Activated effector memory CD4-positive, alpha-beta T cell treated with Interleukin-2 at 50 U/mL for 16 hours (primary cell): ENCODE measurements at places on chromosomes 4 and X.
A peak's percentile ranks its signal among the peaks of the same experiment; 100 is the strongest.

- DNase-seq = no peak
Observed at GRCh38 chrX:110657073-110657472, 138.5 kb downstream of the CHRDL1 start.

DNA sequence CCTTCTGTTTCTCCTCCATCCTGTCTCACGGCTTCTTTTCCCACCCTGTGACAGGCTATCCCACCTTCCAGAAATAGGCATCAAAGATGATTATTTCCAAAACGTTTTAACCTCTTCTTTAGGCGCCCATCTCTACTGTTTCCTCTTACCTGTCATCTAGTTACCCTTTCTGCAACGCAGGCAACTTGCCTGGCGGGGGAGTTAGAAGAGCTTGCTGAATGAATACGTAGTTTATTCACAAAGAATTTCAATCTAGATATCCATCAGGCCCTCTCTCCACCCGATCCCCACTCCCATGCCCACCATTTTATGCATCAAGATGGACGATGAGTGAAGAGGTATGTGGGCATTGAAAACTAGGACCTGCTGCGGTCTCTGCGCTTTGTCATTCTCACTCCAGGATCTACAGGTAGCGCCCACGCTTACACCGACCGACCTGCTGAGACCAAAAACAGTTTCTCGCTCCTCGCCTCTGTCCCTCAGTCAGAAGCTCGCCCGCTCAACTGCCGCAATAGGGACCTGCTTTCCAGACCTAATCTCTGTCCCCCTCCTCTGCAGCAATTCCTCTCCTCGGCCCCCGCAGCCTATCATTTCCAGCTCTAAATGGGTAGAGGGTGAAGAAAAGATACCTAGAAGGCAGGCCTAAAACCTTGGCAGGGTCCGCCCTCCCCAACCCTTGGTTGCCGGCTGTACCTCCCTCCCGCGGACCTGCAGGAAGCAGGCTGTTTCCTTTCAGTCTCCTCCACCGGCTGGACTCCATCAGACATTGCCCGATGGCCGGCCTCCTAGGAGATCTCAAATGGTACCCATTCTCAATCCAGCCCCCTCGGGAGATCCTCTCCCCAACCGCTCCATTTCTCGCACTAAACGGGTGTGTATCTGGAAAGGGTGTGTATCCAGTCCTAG lies 624 bp downstream of the BEX5 start:
- peak; percentile 5 for DNase-seq

- DNase-seq = no peak
Observed at GRCh38 chrX:137031517-137032340, 2.1 kb downstream of the GPR101 start.

- no peak for DNase-seq
Observed at GRCh38 chr4:10303291-10303690, 153.9 kb downstream of the ZNF518B start.

DNA sequence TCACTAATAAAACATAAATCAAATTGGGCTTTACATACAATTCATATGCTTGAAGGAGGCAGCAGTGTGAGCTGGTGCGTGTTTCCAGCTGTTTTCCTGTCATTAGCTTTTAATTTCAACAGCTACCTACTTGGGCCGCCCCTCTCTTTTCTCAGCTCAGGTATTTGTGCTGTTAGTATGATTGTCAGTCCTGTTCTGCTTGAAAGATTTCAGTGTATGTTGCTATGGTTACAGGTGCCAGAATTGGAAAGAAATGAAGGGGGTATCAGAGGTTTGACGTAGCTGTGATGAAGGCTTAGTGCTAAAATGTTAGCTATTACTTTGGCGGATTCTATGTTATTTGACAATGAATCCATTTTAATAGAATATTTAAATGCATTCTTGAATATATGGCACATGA lies 440.3 kb downstream of the ZIC3 start:
- DNase-seq = no peak
